ENCODE measurements at places on chromosomes 6 and 20.
A peak's percentile ranks its signal among the peaks of the same experiment; 100 is the strongest.

DNA sequence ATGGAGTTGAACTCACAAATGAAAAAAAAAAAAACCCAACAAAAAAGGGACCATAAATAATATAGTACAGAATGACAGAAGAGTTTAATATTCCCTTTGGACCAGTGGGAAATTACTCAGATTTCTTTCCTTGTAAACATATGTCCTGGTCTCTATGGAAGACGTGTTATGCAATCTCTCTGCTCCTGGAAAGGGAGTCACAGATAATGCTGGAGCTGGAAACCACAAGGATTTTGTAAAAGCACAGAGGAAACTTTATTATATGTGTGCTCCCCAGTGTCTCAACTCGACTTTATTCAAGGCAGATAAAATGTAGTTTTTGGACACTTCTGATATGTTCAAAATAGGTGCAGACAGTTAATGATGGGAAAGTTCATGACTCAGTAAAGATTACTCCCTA is 88.1 kb upstream of the ZFP64 start:
- no peak for DNase-seq

GRCh38 chr20:10470276-10470675 is 35.2 kb downstream of the SLX4IP start:
- DNase-seq = no peak

- no peak for DNase-seq
These were observed 46.7 kb downstream of the GJA1 start for GRCh38 chr6:121482004-121482693.

DNA sequence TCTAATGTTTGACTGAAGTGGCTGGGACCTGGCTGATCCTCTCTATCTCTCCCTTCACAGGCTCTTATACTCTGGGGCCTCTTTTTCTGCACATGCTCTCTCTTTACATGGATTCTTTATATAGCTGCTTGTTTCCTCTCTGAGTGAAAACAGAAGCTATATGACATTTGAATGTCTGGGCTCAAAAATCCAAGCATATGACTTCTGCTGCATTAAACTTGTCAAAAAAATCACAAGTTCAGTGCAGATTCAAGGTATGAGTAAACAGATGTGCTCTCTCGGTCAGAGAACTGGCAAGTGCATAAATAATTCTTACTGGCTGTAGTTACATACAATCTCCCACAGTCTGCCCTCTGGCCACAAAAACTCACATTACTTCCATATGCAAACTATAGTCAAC is 96.6 kb downstream of the LCA5 start:
- no peak for DNase-seq

GRCh38 chr6:70538376-70538775 is 28.4 kb upstream of the SDHAF4 start:
- no peak for DNase-seq

- no peak for DNase-seq
These were observed 54.2 kb downstream of the OPN5 start for GRCh38 chr6:47836046-47836445.

GRCh38 chr6:119527231-119527578 is 177.6 kb upstream of the MAN1A1 start:
- DNase-seq = no peak

DNA sequence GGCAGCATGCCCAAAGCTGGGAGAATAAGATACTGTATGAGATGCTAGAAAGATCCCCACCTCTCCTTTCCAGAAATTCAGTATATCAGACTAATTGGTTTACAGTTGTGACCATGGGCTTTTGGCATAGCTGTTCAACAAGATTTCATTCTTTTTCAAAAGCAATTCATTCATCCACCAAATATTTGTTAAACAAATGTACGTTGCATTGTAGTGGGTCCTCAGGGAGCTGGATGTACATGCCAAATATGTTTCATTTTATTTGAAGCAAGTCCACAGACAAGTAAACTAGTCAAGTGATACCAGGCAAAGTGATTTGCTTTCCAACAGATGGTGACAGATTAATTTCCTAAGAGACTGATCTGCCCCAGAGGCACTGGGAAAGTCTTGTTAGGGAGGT is 85.8 kb upstream of the ESR1 start:
- no peak for DNase-seq

DNA sequence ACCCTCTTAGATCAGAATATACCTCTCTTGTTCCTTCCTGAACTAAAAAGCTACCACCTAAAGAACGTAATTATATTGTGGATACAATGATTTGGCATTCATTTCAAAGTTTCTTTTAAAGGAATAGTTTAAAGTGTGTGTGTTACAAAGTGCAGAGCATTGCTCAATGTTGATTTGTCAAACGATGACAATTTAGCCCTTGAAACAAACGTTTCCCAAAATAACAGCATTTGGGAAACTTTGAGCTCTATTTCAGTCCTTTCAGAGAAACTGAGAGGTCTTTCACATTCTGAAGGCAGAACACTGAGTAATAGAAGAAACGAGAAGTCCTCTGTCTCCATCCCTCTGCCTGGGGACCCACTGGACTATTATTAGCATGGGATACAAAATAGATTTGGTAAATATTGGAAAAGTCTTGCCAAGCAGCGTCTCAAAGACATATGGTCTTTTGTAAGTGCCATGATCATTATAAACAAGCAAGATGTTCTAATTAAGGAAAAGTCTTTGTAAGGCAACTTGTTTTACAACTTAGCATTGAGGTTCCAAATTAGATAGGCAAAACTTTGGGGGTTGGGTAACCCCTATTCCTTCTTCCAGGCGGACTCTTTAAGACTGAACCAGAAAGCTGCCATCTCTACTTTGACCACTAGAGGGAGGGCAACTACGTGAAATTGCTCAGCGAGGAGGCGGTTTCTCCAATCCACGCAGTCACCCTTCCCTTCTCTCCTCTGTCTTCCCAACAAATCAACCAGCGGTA is 208.8 kb downstream of the RNF144B start:
- DNase-seq = peak; percentile 39

GRCh38 chr6:105251689-105252088 is 71.9 kb upstream of the POPDC3 start:
- no peak for DNase-seq

- DNase-seq = no peak
These were observed 212.5 kb downstream of the CDH4 start for GRCh38 chr20:61464307-61465303.

- DNase-seq = no peak
These were observed 15.4 kb downstream of the FGD2 start for GRCh38 chr6:37020812-37021211.

GRCh38 chr6:34697544-34697836 is 923 bp upstream of the ILRUN start:
- no peak for DNase-seq

DNA sequence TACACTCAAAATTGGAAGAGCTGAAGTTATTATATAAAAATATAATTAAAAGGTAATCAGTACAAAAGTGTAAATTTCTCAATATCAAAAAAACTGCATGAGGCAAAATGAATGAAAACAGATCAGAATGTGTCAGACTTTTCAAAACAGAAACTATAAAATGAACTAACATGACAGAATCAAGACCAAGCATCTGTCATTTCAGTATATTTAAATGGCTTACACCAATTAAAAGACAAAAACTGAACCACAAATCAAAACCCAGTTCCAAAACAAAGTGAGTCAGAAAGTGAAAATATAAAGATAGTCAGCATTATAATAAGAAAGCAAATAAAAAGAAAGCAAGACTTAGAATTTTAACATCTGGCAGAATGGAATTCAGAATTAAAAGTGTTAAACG is 289.7 kb downstream of the UBE3D start:
- no peak for DNase-seq

DNA sequence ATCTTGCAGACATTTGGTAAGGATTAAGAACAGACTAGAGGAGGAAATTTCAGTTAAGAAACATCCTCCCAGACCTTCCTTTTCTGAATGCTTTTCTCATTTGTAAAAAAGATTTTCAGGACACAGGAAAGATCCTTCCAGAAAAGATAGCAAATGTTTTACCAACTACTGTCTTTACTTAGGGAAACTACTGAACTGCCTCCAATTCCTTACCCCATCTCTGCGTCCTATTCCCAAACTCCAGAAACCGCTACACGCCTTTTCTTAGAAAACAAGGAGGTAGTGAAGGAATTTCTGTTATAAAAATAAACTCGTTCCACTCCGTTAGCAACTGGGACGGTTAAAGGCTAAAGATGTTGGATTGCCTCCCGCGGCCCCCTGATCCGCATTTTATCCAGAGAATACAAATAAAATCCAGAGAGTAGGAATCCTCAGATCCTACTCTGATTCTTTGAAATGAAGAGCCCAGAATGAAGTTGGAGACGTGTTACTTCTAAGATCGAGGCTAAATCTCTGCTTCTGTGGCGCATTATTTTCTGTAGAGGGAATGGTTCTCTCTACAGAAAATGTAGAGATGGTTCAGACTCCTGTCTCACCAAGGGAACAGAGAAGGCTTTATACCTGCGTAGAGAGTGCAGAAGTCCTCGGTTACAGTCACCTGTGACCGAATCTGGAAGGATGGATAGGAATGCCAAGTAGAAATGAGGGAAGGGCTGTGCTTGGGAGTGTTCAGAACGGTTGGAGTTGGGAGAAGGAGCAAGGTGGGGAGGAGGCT is 133.0 kb downstream of the GPX5 start:
- no peak for DNase-seq

DNA sequence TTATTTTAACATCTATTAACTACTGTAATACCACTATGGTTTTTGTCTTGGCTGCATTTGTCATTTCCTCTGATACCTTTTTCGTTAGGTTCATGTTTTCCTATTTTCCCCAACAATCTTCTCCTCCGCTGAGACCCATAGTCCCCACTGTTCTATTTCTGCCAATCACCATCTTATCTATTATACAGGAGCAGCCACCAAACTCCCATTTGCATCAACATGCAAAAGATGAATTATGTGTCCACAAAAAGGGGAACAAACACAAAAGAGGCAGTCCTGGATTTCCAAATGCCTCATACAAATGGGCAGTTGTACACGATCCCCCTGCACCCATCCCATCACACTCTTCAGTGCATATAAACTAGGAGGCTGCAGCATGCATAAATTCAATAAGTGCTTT is 121.7 kb upstream of the MYLIP start:
- no peak for DNase-seq

- no peak for DNase-seq
These were observed 16.4 kb downstream of the PXDC1 start for GRCh38 chr6:3735029-3735605.

DNA sequence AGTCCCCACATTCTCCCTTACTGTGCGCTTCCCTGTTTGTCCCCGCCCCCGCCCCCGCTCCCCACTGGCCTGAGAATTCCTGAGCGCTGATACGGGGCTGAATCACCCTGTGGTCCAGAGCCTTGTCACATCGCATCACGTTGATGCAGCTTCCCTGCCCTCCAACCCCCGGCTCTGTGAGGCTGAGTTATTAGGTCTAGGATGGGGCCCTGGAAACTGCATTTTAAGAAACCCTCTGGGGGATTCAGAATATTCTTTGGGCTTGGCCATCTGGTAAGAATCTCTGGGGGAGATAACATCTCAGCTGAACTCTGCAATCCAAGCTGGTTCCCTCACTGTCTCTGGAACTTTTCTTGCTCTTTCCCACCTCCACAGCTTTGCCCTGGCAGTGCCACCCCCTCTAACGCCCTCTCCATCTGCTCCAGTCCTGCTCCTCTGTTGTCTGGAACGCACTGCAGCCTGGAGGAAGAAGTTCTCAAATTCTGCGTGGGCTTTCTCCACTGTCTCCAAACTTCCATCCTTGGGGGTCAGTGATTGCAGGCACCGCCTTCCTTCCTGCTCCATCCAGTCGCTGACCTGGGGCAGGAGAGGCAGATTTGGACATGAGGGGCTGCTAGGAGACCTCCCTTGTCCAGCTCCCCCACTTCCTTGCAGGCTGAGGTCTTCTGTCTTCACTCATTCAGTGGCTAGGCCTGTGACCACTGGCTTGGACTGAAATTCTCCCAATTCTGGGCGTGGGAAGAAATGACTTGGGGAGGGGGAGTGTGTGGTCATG is 42.6 kb downstream of the KIAA1755 start:
- peak; percentile 89 for DNase-seq

- DNase-seq = no peak
These were observed 7.2 kb downstream of the CST9 start for GRCh38 chr20:23598481-23598880.

- no peak for DNase-seq
These were observed 3.1 kb downstream of the ZUP1 start for GRCh38 chr6:116665464-116665863.

DNA sequence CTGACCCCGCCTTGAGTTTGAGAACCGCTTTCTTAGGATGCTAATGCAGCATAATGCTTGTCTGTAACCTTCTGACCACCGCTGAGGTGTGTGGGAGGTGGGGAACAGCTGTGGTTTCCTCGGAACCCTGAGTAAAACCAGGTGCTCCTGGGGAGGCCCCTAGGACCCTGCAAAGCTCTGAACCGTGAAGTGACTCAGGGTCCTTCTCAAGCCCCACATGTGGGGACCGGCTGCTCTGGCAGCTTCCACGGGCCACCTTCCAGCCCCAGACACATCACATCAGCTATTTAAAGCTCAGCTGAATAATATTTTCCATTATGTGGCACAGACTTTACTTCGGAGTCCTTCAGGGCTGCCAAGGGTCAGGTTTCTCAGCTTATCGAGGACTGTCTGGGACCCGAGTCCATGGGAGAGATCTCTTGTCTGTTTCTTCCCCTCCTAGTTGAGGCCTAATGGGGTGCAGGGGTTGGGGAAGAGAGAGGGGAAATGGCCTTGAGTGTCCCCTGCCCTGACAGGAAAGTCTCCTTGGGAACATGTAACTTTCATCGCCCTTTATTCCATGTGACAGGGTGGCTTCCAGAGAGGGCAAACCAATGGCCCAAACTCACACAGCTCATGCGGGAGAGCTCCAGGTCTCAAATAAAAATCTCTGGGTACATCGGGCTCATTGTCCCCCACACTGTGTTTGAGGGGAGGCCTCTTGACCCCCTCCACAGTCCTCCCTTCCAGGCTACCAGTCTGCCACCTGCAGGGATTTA is 186.1 kb upstream of the SLC24A3 start:
- DNase-seq = no peak

DNA sequence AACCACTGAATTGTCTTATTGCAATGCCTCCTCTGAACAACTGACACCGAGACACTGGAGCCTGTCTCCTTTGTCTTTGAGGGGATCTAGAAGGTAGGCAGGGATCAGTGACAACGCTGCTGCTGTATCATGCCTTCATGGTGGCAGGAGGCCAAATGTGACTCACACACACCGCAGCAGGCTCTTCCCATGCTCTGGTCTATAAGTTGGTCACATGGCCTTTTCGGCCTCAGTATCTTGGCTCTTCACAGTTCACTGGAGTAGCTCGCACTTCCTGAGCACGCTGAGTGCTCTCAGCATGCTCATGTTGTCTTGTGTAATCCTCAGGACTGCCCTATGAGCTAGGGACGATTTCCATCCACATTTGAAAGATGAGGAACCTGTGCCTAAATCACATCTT is 167.4 kb upstream of the PCSK2 start:
- peak; percentile 15 for DNase-seq

- no peak for DNase-seq
These were observed 71.6 kb downstream of the STK35 start for GRCh38 chr20:2173186-2173585.

DNA sequence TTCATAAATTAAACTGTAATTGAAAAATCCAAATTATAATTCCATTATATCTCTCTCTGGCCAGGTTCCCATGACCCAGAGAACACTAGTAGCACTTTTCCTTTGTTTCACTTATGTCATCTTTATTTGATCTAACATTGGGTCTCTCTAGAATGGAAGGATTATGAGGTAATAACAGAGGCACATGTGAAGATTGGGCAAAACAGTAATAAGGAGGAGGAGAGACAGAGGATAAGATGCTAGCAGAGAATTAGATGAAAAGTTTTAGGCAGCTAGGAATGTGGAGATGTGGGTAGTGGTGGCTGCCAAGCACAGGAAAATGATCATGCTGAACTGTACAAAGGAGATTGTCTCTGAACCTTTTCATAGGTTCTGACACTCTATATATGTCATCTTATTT is 3.3 kb downstream of the TAB2 start:
- DNase-seq = no peak
